HCEC 1CT (cell line): ENCODE measurements at places on chromosomes 12 and 14.
A peak's percentile ranks its signal among the peaks of the same experiment; 100 is the strongest.

DNA sequence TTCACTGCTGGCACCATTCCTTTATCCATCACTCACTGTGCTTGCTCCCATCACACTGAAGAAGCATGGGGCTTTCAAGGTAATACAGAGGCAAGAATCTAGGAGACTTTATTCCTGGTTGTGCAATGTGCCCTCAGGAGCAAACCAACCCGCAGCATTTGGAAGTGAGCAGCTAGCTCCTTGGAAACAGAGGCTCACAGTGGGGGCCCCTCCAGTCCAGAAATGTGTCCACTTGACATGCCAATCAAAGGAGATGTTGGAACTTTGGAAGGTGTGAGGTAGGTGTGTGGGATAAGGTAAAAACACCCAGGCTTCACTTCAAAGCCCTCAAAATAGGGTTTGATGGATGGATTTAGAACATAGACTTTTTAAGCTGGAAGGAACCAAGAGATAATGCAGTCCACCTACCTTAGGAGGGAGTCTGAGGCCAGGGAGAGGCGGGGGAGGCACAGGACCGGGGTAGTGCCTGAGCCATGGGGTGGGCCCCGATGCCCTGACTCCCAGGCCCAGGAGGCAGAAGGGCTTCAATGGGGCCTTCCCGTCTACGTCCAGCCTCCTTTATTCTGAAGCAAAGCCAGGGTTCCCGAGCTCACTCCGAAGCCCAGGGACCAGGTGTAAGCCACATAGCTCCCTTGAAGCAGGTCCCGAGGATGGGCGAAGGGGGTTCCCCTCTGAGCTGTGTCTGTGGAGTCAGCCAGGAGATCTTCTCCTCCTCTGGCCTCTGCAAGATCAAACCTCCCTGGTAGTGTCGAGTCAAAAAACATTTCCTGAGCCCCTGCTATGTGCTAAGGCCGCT is 17.6 kb upstream of the BCL11B start:
- no peak for DNase-seq

- DNase-seq = no peak
Observed at GRCh38 chr12:96048393-96048969, 13.1 kb upstream of the LTA4H start.

GRCh38 chr14:100615736-100616695 is 28.8 kb upstream of the BEGAIN start:
- no peak for DNase-seq

GRCh38 chr14:75445963-75446362 is 18.1 kb downstream of the JDP2 start:
- DNase-seq = no peak

- no peak for DNase-seq
Observed at GRCh38 chr14:101963656-101964296, 597 bp upstream of the DYNC1H1 start.

- no peak for DNase-seq
Observed at GRCh38 chr14:101351769-101352168, 209.5 kb upstream of the DIO3 start.

DNA sequence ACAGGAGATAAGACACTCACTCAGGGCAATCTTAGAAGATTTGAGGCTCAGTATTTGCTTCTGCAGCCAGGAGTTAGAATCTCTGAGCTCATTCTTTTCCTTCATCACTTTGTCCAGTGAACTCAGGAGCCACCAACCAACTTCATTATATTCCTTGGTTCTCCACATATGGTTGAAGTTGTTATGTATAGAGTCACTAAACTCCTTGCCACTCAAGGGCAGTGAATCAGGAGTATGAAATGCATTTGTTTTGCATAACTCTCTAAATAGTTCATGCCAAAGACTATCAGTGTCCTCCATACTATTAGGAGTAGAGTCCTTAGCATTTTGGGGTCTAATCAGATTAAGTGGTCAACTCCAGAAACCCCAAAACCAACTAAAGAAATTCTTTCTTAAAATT is 150.6 kb downstream of the CCDC59 start:
- peak; percentile 60 for DNase-seq

DNA sequence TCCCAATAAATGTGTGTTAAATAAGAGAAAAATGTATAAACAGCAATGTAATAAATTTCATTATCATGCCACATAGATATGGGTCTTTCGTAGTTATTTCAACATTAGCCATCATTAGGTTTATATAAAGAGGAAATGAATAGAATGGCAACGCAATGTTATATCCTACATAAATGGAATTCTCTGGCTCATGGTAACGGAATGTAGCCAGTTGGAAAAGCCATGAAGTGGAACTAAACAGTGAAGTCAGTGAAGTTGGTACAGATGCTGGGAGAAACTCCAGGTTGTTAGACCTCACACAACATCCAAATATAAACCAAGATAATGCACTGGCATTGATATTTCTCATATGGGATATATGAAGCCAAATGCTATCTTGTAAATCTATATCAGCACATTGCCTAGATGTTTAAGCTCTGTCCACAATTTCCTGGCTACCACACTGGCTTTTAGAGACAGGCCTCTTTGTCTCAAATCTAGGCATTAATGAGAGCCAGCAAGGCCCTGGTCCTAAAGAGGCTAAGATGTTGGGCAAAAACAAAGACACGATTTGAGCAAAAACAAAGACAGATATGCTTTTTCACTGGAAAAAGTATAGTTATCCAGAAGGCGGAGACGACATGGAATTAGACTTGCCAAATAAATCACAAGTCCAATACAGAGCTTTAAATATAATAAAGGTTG is 861.0 kb downstream of the RPS29 start:
- DNase-seq = no peak

- DNase-seq = no peak
Observed at GRCh38 chr14:72535485-72535884, 358.4 kb downstream of the DPF3 start.

GRCh38 chr12:46005151-46005797 is 14.9 kb upstream of the SCAF11 start:
- no peak for DNase-seq

- no peak for DNase-seq
Observed at GRCh38 chr12:131834798-131835615, 6.8 kb downstream of the MMP17 start.

GRCh38 chr12:77384941-77385340 is 319.6 kb upstream of the E2F7 start:
- no peak for DNase-seq

DNA sequence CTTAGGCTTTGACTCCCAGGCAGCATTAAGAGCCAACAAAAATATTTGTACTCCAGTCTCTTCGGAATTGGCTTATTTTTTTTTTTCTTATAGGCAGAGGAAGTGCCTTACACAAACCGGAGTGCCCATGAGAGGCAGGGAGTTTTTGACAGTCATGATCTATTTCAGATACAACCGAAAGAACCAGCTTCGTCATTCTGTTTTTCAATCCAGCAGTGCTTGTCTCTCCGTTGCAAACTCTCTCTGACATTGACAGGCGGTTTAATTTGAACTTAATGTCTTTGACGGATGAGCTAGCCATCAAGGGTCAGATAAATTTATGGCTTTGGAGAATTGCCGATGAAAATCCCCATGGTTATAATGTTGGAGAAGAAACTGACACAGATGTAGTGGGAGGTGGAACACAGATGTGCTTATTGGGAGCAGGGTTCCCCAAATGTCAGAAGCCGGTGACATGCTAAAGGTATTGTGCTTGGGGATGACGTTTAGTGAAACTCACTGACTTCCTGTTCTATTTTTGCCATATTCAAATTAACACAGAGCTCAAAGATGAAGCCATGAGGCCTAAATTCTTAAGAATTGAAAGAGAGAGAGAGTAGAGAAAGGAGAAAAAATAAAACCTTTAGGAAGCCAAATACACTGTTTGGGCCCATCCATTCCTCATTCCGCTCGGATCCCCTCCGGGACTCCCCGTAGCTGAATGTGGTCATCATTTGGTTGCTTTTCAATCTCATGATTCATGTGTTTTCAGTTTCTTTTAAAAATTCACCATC is 59.7 kb downstream of the PLXNC1 start:
- DNase-seq = no peak

GRCh38 chr14:34713122-34713680 is 1.2 kb downstream of the CFL2 start:
- no peak for DNase-seq

DNA sequence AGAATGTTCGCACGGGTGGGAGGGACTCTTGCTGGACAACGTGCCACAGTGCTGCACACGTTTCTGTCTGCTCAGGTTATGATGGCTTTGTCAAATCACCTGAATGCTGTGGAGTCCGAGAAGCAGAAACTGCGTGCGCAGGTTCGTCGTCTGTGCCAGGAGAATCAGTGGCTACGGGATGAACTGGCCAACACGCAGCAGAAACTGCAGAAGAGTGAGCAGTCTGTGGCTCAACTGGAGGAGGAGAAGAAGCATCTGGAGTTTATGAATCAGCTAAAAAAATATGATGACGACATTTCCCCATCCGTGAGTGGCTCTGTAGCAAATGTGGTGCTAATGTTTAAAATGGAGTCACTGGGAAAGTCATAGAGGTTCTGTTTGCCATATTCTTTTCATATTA is 28.5 kb downstream of the KLC1 start:
- peak; percentile 90 for DNase-seq

DNA sequence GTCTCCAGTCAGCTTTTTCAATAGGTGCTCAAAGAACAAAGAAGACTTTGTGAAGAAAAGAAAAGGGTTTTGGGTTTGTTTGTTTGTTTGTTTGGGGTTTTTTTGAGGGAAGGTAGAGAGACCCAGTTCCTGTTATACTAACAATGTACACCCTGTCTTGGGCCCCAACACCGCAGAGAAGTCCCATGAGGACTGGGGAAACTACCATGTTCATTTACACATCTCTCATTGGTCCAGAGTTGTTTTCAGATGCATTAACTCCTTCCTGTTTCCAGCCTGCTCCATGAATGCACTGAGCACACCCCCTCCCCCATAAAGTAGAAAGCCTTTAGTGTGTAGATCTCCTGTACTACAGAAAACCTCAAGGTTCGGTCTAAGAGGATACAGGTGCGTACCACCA is 51.1 kb upstream of the SLC8A3 start:
- no peak for DNase-seq

GRCh38 chr14:50750323-50750722 is 80.6 kb downstream of the NIN start:
- DNase-seq = no peak
